CD14-positive monocyte (primary cell): ENCODE measurements at places on chromosomes 16 and 17.

GRCh38 chr17:64178011-64178825 lies 48.3 kb upstream of the ERN1 start:
- no peak for DNase-seq

GRCh38 chr17:44842748-44843147 lies 4.9 kb upstream of the HIGD1B start:
- no peak for DNase-seq

DNA sequence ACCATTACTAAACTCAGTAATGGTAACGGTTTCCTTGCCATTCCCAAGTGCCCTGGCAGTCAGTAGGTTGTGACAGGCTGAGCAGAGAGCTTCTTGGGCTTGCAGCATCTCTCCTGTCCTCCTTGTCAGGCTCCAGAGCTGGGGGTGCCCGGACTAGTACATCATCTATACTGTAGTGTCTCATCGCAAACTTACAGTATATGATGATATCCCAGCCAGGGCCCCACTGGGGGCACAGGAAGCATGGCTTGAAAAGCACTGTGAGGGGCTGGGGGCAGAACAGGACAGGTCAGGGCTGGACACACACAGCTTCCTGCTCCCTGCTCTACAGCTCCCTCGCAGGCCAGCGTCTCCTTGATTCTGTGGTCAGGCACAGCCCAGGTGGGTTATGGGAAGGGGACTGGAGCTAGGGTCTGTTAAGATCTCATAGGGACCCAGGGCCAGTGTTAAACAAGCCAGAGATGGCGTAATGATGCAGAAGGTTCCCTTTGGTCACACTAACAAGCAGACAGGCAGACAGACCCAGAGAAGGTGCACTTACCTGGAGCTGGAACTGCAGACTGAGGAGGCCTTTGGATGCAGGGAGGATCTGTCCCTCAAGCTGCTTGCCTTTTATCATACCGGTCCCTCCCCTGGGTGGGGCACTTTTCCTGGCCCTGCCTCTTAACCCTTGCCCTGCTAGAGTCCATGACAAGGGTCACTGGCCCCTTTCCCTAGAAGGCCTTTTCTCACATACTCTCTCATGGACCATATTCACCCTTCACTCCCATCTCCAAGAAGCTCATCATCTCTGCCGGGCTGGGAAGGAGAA lies 6.8 kb downstream of the ERAL1 start:
- DNase-seq, result no peak

DNA sequence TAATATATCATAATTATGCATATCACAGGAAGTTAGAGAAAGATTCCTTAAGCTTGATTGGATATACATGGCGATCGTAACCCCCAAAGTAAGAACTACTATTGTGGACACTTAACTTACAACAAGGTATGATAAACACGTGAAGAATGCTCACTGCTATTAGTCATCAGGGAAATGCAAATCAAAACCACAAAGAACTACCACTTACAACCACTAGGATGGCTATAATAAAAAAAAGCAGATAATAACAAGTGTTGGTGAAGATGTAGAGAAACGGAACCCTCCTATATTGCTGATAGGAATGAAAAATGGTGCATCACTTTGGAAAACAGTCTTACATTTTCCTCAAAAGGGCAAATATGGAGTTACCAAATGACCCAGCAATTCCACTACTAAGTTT lies 265.9 kb downstream of the SLC39A11 start:
- no peak for DNase-seq

DNA sequence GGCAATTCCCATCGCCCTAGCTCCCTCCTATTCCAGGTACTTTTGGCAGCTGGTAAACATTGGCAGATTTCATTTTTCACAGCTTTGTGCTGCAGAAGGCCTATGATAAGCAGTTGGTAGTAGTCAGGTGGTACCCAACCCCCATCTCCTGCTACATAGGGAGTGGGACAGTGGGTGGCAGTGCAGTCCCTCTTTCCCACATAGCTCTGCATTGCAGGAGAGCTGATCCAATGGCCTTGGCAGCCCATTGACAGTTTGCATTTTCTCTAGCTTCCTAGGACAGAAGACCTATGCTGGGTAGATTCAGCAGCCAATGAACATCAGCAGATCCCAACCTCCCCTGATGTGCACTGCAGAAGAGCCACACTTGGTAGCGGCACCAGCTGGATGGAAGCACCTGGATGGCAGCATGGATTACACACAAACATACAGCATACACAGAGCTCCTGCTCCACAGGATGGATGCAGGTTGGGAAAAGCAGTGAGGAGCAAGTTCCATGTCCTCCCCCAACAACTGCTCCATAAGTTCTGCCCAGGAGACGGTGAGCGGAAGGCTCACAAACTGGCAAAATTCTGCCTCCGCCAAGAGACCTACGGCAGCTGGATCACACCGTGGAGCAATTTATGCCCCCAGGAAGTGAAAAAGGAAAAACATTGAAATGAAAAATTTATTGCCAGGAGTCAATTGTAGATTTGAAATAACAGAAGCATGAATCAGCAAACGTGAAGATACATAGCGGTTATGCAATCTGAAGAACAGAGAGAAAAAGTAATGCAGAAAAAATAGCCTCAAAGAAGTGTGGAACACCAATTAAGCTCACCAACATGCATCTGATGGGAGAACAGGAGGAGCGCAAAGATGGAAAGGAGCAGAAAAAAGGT lies 95.7 kb downstream of the CACNG1 start:
- DNase-seq, result no peak

- no peak for DNase-seq
These were observed 139.3 kb downstream of the IRF8 start for GRCh38 chr16:86037999-86038925.

DNA sequence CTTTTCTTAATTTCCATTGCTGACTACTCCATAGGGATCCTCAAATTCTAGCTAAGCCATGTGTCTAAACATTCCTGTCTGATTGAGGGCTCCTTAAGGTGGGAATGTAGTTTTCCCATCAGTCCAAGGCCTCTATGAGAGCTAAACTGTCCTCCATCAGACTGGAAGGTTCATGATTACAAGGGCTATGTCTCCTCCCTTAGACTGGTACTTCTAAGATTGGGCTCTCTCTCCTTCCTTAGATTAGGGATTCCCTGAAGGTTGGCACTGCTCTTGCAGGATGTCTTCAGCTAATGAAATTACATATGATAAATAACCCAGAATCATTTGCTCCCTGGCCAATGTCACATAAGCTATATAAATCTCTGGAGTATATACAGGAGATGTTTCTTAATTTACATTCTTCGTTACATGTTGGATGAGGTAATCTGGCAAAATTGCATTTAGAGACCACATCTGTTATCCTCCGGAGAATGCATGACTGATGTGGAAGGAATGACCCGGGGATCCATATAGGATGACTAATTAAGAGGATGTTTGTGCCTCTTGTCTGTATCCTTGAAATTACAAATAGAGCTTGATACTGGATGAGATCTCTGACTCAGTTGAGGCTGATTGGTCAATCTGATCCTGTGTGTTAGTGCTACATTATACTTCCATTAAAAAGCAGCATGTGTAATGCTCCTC lies 14.2 kb downstream of the B4GALNT2 start:
- DNase-seq, result no peak

DNA sequence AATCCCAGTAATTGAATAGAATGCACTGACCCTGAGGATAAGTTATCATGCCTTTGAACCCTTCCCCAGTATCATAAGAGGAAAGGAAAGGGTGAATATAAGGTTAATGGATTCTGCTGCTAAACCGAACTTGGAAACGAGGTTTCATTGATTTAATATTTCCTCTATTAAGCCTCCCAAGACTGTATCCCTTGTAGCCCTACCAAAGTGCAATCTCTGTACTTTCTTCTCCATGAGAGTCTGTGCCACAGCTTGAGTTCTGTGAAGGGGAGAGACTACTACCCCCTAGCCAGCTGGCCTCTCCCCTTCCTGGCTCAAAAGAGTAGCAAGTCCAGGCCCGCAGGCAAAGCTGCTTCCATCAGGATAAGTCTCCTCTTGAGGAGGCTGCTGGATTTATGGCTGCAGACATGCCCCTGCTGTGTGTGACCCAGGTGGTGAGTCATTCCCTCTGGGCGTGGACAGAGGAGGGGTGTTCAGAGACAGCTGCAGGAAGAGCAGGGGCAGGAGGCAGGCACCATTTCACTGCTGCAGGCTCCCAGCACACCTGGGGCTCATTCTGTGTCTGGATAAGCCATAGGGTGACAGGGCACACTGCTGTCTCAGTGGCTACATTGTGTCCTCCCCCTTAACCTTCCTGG lies 58.4 kb downstream of the TOM1L2 start:
- DNase-seq, result peak; percentile 15

GRCh38 chr17:72393553-72393952 lies 272.7 kb downstream of the SOX9 start:
- no peak for DNase-seq

DNA sequence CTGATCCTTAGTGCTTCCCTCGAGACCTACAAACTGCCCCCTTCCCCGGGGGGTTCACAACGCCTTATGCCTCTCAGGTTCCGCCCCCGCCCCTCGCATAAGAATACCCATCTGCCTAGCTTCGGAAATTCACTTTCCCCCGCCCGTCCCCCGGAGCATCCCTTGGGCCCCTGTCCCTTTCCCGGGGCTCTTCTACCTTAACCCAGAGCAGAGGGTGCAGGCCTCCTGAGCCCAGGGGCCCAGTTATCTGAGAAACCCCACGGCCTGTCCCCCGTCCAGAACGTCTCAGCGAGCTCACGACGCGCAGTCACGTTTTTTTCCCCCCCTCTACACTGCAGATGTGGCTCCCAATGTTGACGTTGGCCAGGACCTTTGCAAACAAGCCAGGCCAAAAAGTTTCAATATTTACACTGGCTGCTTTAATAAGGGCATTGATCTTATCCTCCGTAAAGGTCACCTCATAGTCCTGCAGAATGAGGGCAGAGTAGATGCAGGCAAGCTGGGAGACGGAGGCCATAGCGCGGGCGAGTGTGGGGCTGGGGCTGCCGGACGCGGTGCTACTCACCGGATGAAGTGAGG lies 1.4 kb upstream of the NBR1 start:
- DNase-seq, result peak; percentile 43

DNA sequence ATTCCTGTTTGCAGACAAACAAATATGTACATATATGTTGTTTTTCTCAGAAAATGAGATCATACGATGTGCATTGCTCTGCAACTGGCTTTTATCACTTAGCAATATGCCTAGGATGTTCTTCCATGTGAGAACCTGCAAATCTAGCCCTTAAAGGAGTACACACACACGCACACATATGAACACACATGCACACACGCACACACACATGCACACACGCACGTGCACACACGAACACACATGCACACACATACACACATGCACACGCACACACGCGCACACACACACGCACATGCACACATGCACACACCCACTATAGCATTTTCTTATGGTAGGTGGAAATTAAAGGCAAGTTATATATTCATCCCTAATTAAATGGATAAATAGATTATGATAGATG lies 8.1 kb upstream of the OR2C1 start:
- DNase-seq, result no peak

DNA sequence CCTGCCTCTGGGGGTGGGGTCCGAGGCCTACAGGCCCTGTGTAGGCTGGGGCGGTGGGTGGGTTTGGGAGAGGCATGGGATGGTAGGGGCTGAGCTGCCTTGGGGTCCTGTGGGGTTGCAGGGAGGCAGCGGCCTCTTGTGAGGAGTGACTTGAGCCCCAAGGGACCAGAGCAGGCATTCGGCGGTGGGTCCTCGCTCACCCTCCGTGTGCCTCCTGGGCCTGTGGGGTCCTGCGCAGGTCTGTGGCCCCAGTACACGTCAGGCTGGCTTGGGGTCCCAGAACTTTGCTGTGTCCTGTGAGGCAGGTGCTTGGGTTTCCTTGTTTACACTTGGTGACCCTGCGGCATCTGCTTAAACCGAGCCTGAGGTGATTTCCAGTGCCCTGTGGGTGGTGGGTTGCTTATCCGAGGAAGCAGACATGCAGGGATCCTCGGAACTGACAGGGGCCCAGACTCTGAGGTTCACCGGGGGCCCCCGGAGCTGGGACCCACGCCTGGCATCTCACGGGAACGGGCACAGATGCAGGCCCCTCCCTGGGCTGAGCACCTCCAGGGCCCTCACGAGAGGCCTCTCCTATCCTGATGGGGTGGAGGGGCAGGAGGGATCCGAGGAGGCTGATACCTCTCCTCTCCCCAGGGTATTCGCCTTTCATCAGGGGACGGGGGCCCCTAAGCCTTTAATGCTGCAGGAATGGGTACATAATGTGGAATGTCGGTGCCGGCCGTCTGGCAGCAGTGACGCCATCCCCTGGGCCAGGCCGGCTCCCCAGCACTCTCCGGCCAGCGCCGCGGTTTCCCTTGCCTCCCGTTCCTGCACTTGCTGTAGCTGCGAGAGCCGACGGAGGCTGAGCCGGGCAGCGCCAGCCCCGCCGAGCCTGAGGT lies 7.7 kb downstream of the METRNL start:
- no peak for DNase-seq

DNA sequence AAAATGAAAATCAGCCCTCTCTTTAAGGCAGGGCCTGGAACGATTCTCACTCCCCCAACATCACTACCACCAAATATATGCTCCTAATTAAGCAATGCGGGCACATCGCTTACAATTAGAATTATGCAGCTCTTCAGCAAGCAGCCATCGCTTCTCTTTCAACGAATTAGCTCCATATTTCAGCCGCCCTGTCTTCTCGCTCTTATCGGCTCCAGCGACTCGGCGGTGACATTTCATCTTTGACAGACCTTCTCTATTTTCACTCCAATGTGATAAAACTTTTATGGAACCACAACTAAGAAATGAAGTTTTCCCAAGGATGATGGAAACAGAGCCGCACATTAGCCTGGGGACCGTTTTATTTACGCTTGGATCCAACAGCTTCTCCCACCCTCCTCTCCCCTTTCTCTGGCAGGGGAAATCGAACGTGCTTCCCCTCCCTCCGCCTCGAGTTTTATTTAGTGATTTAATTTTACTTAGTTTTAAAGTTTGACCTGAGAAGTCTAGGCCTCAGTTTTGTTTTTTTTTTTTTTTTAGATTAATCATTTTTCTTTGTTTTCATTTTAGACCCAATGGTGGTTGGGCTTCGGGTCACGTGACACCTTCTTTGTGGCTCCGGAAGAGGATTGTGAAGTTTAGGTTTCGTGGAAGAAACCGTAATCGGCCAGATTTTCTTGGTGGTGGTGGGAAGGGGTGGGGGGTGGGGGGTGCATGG lies 3.1 kb upstream of the HOXB2 start:
- peak; percentile 52 for DNase-seq

GRCh38 chr16:84753412-84754326 lies 53.9 kb downstream of the USP10 start:
- no peak for DNase-seq

DNA sequence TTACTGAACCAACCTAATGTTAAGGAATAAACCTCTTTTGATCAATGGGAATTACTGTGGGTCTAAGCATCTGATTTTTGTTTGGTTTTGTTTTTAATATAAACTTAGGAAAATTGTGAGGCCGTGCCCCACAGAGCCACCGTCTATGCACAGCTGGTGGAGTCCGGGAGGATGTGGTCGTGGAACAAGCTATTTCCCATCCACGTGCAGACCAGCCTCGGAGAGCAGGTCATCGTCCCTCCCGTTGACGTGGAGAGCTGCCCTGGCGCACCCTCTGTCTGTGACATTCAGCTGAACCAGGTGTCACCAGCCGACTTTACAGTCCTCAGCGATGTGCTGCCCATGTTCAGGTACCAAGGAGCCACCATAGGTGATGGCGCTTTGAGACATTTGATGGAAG lies 28.4 kb downstream of the PRMT7 start:
- DNase-seq, result no peak

GRCh38 chr16:1496464-1496863 lies 3.3 kb downstream of the TELO2 start:
- DNase-seq, result no peak

- DNase-seq, result no peak
These were observed 11.8 kb downstream of the PDZD9 start for GRCh38 chr16:21989133-21989532.
